Right lung (tissue), 10 donors: ENCODE measurements at places on chromosomes 4 and X. TPM values are rescaled to one million over a fixed set of nuclear protein-coding genes. Genes with fewer than 3 reads are reported as not detected.

DNA sequence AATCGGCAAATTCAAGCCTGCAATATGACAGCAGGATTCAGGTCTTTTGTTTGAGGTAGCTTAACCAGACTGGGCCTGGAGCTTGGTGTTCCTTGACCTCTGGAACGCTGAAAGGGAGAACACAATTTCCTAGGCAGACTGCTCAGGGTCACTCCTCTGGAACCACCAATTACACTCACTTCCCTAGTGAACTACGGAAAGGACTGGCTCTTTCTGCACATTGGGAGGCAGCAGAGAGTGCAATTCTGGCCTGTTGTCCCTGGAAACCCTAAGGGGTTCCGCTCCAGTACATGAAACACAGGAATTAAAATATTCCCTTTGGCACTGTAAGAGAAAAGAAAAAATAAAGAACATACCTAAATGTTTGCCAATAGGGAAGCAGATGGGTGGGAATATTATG is 58.6 kb downstream of the GPC3 start:
- no peak for DNase-seq

GRCh38 chr4:71449040-71449439 is 110.2 kb downstream of the SLC4A4 start:
- DNase-seq, result no peak

- no peak for DNase-seq
These were observed 1237.1 kb downstream of the PCDH19 start for GRCh38 chrX:99172958-99173357.

DNA sequence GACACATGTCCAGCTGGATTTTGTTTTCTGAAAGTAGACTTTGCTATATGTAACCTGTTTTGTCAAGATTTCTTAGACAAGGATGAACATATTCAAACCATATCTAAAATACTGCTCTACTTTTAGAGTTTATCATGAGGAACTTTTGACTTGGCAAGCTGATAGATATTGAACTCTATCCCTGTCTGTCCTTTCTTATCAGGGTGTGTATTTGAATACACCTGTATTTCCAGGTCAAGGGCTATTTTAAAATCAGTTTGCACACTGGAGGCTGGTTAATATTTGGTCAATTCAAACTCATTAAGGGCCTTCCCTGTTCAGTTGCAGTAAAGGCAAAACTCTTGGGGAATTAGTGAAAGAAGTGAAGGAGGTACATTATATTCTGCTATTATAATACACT is 2.3 kb downstream of the CDS1 start:
- DNase-seq, result no peak

DNA sequence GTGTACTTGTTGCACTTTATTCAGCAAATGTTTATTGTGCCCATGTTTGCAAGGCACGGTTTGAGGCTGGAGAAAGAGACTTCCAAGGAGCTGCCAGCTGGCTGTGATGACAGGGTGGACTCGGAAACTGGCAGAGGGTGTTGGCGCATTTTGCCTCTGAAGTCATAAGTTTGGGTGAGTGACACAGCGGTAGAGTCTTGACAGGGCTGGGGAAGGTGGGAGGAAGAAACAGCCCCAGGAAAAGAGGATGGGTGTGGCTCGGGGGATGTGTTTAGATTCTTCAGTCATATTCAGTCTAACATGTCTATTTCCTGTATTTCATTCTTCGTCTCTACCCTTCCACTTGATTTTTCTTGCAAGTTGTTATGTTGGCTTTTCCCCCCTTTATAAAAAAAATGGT is 77.0 kb upstream of the STOX2 start:
- DNase-seq, result no peak

DNA sequence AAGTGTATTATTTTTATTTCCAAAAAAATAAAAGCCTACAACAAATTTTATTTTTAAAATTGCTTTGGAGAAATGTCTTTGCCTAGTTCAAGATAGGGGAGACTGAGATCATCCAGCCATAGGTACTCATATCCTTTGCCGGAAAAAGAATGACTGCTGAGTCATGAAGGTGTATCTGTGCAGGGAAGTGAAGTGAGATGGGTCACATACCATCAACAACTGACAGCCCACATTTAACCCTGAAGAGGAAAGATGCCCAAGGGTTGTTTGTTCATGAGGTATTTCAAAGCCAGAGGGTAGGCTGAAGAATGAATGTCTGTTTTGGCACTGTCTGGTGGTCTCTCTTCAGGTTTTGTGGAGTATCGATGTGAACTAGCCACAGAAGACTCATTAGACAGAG is 106.7 kb upstream of the TTC29 start:
- DNase-seq, result no peak

GRCh38 chr4:28774344-28774743 is 1913.7 kb downstream of the STIM2 start:
- no peak for DNase-seq

GRCh38 chr4:123755655-123756054 is 359.1 kb downstream of the SPRY1 start:
- no peak for DNase-seq

DNA sequence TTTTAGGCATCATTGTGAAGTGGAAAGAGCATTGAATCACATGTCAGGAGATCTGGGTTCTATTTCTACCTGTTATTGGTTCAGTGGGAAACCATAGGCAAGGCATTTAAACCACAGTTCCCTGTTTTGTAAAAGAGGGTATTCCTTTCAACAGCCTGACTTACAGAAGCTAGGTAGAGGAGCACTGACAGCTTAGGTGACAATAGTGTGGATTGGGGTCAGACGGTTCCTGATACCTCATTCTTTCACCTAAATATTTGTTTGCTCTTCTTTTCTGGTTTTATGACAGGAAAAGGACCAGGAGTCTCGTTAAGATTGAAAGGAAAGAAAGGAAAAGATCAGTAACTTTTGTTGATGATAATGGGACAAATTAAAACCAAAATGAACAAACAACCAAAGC is 15.9 kb upstream of the PDLIM5 start:
- no peak for DNase-seq

GRCh38 chr4:60241866-60242265 is 958.3 kb upstream of the ADGRL3 start:
- DNase-seq, result no peak

- DNase-seq, result no peak
These were observed 105.6 kb upstream of the PGRMC2 start for GRCh38 chr4:128393101-128393704.

DNA sequence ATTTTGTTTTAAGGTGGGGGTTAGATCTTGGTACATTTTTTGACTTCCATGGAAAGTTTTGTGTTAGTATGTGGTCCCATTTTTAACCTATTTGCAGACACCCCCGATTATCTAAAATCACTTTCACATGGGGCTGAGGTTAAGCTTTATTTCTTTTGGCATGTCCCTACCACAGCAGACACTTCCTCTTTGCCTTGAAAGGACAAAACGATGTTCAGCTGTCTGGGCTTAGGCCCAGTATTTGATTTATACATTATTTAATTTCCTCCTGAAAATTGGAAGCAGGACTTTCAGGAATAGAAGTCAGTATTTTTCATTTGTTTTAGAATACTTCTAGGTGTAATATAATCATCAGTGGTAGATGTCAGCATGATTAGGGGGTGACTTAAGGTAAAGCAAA is 112.4 kb upstream of the SPRY1 start:
- DNase-seq, result no peak

- DNase-seq, result no peak
These were observed 91.3 kb upstream of the KLHL13 start for GRCh38 chrX:118207831-118208453.

- no peak for DNase-seq
These were observed 257.5 kb upstream of the SLC7A11 start for GRCh38 chr4:138499627-138500026.

DNA sequence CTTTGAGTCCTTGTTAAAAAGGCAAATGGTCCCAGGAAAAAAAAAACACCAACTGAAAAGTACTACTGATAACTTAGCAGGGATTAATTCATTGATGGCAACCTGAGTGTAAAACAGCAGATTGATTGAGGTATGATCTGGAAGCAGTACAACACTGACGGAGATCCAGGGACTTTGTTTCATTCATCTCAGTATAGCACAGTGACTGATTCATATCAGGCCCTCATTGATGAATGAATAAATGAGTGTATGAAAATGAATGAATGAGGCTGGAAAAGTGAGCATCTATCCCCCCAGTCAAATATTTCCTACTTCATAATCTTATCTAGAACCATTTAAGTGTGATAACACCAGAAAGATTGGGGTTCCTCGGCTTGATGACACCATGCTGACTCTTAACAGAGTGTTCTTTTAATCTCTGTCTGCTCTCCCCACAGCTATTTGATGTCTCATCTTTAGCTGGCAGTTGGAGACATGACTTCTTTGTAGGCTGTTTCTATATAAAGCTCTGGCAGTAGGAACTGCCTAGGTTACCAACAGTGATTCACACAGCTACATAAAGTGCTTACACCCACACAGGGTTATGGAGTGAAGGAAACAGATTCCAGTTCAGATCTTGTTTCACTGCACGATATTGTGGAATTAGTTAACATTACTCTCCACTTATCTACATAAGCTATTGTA is 18.6 kb upstream of the RNF128 start:
- no peak for DNase-seq

DNA sequence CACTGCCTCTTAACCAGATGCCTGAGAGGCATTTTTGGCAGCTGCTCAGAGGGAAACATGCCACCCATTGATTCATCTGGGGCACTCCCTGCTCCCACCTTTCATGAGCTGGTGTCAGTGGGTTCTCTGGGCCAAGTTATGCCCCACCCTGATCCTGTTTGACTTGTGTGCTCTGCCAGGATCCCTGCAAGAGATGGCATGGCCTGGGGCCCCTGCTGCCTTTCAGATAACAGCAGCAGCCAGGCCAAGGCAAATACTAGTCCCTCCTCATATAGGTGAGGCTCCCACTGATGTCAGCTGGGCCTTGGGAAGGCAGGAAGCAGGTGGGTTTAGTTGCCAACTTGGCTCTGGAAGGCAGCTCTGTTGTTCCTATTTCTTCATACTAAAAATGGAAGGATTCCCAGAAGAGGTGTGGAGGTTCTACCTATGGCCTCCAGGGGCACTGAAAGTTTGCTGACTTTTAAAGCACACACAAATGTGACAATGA is 192.9 kb upstream of the RBPJ start:
- no peak for DNase-seq

- no peak for DNase-seq
These were observed 18.4 kb upstream of the CWH43 start for GRCh38 chr4:48967631-48968030.

GRCh38 chr4:86569103-86569870 is 24.8 kb upstream of the PTPN13 start:
- DNase-seq, result no peak

- DNase-seq, result no peak
These were observed 19.3 kb downstream of the SCARB2 start for GRCh38 chr4:76194325-76194724.

GRCh38 chr4:143089291-143089690 is 95.4 kb upstream of the USP38 start:
- DNase-seq, result no peak

GRCh38 chr4:19880206-19880605 is 371.5 kb upstream of the SLIT2 start:
- peak; percentile 36 for DNase-seq

The GABRG1 gene
- 2.3 TPM for polyA plus RNA-seq

The RPS6KA6 gene
- polyA plus RNA-seq, result 11.2 TPM

The SSX4 gene
- not detected for polyA plus RNA-seq

The DTHD1 gene
- polyA plus RNA-seq, result 0.74 TPM

The IRS4 gene
- 0.90 TPM for polyA plus RNA-seq

The CT45A5 gene
- 48.3 TPM for polyA plus RNA-seq

The GYPB gene
- polyA plus RNA-seq, result 6.9 TPM

The TNIP2 gene
- 23.2 TPM for polyA plus RNA-seq

The ADGRA3 gene
- 68.5 TPM for polyA plus RNA-seq

The XAGE2 gene
- polyA plus RNA-seq, result not detected

The JAKMIP1 gene
- not detected for polyA plus RNA-seq

The CXCL1 gene
- 0.84 TPM for polyA plus RNA-seq

The DKK2 gene
- 3.7 TPM for polyA plus RNA-seq

The ODAPH gene
- polyA plus RNA-seq, result 0.08 TPM
